Cortex of kidney (tissue), 1 donor: ENCODE measurements at places on chromosomes 7 and 10.

DNA sequence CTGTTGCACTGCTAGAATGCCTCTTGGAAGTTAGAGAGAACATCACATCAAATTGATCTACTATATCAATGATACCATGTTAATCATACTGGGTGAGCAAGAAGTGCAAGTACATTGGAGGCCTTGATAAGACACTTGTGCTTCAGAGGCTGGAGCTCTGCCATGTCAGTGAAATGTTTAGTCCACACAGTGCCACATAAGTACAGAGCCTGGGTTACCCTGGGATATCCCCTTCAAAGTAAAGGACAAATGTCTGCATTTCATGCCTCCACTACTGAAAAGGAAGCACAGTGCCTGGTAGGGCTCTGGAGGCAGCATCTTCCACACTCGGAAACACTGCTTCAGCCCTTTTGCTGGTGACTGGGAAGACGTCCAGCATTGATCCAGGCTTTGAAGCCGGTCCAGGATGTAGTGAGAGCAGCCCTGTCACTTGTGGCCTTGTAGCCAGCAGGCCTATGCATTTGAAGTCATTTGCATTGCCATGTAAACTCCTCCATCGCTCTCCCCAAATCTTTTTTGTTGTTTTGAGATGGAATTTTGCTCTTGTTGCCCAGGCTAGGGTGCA, 15.7 kb upstream of the STN1 start:
- no peak for DNase-seq

DNA sequence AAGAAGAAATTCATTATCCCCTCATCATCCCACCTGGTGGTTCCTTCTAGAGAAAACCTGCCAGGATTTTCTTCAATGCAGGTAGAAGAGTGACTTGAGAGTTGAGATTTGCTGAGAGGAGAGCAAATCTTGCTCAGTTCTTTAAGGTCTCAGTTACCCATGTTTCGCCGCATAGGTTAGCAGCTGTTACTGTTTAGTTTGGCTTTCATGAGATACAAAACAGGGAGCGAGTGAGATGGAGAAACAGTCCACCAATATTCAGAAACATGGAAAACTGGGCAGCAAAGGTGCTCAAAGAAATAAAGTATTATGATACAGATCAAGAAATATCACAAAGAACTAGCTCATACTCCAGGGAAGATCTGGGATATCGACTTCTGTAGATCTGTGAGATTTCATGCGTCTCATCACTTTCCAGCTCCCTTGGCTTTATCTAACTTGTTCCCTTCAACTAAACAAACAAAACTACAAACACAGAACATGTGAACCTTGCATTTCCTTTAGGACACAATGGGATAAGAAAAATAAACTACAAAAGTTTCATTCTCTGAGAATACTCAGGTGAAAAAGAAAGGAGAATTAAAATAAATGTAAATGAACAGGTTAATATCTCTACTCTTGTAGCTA, 63.4 kb downstream of the AKR1C4 start:
- no peak for DNase-seq

DNA sequence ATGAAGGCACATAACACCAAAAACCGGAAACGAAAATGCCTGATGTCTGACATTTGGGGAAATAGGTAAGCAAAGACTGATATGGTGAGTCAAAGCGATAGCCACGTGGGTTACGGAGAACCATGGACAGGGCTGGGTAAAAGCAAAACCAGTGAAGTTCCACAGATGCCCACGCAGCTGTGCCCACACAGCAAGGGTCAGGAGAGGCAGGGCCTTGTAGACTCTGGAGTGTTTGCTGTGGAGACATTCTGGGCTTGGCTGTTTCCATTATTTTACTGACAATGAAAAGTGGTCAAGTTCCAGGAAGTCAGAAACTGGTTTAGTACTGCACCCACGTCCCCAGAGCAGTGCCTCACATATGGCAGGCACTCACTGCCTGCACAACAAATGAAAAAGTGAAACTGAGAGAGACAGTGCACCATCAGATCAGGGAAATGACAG, 148.7 kb downstream of the ZMYND11 start:
- no peak for DNase-seq

DNA sequence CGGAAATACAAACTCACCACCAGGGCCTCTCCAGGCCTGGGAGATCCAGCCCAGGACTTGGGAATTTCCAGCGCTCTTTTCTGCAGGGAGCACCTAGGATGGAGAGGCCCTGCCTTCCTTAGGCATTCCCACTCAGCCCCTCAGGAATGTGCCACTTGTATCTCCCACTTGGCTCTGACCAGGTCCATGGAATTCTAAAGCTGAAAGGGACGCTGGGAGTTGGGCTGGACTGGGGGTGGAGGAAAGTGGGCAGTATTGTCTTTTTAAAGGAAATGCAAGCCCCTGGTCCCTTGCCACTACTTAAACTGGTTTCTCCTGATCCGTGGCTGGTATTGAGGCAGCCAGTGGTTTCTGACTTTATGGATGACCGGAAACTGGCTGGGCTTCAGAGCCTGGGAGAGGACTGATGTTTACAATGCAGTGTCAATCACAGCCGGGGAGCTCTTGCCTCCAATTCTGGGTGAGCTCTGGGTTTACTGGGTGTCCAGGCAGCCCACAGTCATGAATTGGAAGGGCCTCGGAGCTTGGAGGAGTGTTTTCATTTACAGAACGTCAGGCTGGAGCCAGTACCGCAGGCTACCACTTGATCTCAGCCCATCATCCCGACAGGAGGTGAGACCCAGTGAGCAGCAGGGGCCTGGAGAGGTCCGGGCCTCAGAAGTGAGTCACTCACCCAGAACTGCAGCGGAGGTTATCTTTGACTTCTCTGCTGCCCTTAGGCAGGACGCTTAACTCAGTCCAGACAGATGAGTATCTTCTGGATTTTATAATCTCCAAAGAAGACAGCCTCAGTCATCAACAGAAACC, 27.3 kb downstream of the AGAP3 start:
- no peak for DNase-seq

GRCh38 chr7:2006231-2006771, 226.4 kb downstream of the MAD1L1 start:
- no peak for DNase-seq

GRCh38 chr7:158123753-158124152, 463.9 kb downstream of the PTPRN2 start:
- DNase-seq, result no peak

DNA sequence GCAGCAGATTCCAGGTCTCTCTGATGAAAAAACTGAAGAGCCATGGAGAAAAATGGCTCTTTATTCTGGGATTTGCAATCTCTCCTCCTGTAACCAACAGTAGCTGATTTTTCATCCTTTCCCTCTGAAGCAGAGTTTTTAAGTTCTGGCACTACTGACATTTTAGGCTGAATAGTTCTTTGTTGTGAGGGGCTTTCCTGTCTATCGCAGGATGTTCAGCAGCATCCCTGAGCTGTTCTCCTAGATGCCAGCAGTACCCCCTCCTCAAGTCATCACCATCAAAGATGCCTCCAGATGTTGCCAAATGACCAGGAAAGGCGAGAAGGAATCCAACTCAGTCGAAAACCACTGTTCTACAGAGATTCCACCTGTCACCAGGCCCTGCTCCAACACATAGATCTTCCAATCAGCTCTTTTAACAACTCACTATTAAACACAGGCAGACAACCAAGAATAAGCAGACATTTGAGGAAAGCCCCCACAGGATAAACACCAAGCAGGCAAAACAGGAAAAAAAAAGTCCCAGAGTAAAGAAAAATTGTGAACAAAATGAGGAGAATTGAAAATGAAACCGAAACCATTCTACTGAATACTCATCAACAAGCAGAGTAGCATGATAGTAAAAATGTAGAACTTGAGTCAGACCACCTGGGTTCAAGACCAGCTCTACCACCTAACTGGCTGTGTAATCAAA, 124.8 kb downstream of the MPP7 start:
- no peak for DNase-seq

DNA sequence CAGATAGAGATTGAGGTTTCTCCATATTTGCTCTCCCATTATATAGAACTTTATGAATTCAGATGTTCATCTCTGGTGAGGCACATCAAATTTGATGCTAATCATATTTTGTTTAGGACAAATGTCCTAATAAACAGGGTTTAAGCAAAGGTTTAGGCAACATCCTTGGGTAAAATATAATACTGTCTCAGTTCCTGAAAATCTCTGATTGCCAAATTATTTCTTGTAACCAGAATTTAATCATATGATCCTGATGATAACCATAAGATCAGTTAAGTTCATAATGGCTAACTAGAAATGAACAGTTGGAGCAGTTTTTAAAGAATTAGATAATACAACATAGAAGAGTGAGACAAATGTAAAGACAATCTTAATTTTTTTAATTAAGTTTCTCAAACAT, 18.6 kb downstream of the CUTC start:
- DNase-seq, result no peak

DNA sequence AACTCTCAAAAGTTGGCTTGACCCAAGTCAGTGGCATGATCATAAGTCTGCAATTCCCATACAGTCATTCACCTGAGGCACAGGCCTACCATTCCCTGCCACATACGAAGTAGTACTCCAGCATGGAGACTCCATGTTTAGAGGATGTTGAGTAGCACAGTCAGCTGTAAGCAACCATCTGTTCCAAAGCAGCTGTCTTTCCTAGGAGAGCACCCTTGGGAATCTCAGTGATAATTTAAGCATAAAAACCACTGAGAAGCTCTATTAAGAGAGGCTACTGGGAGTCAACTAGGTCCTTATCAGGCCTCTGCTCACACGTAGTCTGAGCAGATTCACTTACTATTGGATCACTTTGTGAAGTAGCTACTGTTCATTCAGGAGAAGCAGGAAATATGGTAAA, 61.6 kb upstream of the UNC5B start:
- DNase-seq, result no peak

DNA sequence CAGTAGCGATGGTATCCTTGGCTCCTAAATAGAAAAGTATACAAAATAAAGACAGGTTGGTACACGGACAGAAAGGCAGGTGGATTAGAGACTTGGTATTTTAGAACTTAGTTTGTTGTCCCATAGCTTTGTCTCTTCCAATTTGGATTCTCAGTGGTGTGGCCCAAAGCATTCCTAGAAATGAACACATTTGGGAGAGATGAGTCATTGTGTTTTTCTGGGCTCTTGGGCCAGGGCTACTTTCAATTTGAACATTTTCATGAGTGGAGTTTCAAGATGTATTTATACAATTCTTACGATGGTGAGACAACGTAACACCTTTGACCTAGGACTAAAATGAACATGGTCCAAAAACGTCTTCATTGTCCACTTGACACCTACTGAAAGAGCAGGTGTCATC, 225.1 kb upstream of the YAE1 start:
- no peak for DNase-seq

DNA sequence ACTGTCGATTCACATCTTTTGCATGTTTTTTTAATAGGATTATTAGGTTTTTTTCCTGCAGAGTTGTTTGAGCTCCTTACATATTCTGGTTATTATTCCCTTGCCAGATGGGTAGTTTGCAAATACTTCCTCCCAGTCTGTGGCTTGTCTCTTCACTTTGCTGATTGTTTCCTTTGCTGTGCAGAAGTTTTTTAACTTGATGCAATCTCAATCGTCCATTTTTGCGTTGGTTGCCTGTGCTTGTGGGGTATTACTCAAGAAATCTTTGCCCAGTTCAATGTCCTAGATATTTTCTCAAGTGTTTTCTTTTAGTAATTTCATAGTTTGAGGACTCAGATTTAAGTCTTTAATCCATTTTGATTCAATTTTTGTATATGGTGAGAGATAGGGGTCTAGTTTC, 95.4 kb downstream of the TBXAS1 start:
- DNase-seq, result no peak

- DNase-seq, result no peak
Measured at GRCh38 chr10:78408671-78409472, 375.2 kb downstream of the RPS24 start.

DNA sequence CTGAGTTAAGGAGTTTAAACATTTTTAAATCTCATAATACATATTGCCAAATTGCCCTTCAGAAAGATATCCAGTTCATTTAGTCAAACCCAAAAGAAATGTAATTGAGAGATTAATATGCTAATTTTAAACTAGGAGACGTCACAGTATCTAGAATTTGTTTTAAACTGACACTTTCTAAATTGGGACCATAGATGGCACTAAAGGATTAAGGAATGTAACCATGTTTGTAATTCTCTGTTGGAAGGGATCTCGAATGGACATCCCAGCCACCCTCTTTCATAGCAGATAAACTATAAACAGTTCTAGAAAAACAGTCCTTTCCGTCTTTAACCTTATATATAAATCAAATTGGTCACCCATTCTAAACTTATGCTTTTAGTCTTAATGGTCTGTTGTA, 30.0 kb upstream of the SAMD9L start:
- DNase-seq, result no peak

DNA sequence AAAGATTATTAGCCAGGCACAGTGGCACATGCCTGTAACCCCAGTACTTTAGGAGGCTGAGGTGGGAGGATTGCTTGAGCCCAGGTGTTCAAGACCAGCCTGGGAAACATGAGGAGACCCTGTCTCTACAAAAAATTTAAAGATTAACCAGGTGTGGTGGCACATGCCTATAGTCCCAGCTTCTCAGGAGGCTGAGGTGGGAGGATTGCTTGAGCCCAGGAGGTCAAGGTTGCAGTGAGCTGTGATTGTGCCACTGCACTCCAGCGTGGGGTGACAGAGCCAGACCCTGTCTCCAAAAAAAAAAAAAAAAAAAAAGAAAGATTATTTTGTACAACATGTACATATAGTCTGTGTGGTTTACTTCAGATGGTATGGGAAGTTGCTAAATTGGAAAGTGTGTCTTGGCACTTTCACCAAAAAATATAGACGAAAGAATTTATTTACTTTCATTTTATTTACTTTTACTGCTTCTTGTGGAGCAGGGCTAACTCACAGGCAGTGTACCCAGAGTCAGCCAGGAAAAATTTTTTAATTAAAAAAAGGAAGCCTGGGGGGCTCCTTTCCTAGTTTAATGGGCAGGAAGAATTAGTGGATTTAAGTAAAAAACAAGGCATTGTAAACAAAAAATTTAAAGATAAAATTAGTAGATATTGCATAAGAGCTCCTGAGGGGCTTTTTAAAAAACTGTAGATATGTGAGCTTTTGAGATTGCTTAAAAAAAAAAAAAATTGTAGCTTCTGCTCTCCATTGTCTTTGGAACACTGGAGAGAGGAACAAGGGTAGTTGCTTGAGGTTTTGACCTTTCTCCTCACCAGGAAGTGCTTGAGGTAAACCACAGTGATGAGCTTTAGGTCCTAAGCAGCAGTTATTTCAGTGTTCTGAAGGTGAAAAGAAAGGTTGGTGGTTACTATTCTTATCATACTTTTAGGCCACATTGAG, 44.6 kb upstream of the VDAC2 start:
- no peak for DNase-seq

- no peak for DNase-seq
Measured at GRCh38 chr7:105213611-105214010, 175.1 kb downstream of the SRPK2 start.
